ENCODE measurements at places on chromosomes 11 and 22.

DNA sequence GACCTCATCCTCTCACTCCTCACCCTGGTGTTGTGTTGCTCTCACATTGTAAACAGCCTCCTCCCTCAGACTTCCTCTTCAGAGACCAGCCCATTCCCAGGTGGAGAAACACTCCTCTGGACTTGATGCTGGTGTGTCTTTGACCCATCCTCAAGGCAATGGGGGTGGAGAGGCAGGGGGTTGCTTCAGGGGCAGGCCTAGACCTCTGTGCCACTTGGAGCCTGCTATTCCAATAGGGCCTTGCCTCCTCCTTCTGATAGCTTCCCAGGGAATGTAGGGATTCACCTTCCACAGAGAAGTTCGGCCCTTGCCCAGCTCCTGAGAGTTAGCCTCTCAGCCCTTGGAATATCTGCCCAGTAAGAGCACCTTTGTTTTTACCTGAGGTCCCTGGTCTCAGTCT is 606.6 kb upstream of the CADM1 start:
- no peak for DNase-seq

DNA sequence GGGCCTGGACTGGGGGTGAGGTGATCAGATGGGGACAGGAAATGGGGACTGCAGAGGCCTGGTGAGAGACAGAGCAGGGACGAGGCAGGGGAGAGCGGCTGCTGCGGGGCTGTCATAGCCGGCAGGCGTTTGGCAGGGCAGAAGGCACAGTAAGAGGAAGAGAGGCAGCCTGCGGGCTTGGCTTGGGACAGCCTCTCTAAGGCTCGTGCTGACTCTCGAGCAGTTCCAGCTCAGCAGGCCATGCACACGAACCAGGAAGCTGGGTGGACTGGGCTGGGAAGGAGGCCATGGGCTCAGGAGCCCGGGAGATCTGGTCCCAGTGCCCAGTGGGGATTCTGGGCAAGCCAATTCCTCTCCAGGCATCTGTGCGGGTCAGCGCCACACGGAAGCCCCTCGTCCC is 19.6 kb upstream of the EIF3D start:
- DNase-seq: no peak

- DNase-seq: no peak
Measured at GRCh38 chr11:2693271-2694261, 6.2 kb downstream of the KCNQ1OT1 start.

GRCh38 chr11:34235591-34236071 is 122.2 kb downstream of the ABTB2 start:
- no peak for DNase-seq

DNA sequence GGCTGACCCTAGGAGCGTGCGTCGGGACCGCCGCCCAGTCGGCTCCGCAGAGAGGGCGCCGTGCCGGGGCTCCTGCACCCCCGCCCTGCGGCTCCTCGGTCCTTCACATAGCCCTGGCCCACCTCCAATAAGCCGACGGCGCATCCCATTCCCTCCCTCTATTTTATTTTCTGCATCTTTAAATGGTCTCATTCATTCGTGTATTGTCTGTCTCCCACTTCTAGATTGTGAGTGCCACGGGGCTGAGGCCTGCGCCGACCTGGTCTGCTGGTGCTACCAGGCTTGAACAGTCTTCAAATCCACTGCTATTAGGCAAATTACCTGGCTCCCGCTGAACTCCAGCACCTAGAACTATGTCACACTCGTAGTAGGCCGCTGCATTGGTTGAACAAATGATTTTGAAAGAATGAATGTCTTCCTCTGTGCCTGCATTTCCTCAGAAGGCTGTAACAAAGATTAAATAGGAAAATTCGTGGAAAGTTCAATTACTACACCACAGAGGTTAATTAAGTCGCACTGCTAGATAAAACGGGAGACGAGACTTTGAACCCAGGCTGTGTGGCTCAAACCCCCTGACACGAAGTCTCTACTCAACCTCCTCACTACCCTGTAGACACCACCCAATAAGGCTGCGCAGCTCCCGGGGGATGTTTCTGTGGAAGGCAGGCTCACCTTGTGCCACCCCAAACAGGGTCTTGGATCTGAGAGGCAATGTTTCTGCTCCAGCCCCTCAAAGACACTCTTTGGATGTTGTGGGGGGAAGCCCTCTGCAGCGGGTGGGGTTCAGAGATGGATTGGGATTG is 1.2 kb upstream of the PPP1R14B start:
- no peak for DNase-seq

DNA sequence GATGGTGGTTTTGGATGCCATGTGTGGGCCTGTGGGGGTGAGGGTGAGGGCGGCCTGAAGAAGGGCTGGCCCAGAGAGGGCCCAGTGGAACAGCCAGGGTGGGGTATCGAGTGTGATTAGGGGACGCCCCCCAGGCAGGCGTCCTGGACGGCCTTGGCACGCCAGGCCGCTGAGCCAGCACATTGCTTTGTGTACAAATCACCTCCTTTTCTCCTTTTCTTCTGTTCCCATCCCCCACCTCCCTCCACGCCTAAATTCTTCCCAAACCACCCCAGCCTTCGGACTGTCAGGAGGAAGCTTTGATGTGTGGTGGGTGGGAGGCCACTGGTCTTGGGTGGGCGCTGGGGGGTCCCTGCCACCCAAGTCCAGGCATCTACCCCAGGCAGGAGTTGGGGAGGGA is 7.8 kb upstream of the CD248 start:
- DNase-seq: no peak

- peak; percentile 35 for DNase-seq
Measured at GRCh38 chr11:94325681-94326080, 21.3 kb downstream of the IZUMO1R start.

DNA sequence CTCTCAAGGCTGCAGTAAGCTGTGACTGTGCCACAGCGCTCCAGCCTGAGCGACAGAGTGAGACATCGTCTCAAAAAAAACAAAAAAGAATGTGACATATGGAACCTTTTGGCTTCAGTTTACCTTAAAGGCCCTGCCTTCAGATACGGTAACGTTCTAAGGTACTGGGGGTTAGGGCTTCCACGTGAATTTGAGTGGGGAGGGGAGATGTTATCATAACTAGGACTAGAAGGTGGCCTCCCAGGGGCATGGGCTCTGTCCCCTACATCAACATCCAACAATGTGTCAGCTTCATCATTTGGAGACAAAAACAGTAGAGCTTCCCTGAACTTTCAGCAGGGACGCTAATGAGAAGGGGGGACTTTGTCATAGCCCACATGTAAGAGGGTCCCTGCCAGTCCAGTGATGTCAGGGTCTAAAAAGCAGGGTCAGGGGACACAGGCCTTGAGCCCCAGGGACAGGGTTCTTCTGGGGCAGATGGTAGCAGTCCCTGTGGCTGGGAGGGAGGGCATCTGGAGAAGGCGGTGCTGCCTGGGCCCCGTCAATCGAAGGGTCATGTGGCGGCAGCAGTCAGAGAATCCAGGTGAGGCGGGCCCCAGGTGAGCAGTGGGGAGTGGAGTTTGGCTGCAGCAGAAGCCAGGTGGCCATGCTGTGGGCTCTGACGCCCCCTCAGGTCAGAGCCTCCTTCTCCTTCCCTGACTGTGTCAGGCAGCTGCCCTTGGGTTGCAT is 79.8 kb downstream of the BCR start:
- DNase-seq: no peak

DNA sequence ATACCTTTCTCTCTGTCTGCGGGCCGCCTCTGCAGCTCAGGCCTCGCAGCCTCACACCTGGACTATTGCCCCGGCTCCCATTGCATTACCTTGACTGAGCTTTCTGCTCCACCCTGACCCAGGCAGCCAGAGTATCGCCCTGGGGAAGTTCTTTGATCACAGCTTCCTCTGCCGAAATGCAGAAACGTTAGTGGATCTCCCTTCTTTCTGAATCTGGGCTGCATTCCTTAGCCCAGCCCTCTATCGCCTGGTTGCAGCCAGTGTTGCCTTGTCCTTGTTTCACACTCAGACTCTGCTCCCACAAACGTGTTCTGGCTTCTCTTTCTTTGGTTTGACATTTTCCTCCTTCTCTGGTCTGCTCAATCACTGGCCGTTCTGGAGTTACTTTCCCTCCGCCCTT is 195.7 kb downstream of the ADAMTS15 start:
- DNase-seq: no peak

GRCh38 chr22:39452740-39453040 is 4.1 kb upstream of the MGAT3 start:
- DNase-seq: no peak

DNA sequence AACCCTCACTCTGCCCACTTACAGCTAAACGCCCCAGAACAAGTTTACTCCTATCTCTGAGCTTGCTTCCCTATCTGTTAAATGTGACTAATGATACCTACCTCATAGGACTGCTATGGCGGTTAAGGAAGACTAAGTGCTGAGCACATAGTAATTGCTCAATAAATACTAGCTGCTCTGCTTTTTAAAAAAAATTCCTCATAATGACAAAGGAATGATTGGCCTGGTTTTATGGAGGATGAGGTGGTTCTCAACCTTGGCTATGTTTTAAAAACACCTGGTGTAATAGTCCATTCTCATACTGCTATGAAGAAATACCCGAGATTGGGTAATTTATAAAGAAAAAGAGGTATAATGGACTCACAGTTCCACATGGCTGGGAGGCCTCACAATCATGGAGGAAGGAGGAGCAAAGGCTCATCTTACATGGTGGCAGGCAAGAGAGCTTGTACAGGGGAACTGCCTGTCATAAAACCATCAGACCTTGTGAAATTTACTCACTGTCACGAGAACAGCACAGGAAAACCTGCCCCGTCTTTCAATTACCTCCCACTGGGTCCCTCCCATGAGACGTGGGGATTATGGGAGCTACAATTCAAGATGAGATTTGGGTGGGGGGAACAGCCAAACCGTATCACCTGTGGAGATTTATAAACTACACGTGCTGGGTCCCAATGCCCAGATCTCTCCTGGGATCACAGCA is 127.2 kb upstream of the SYT13 start:
- no peak for DNase-seq

GRCh38 chr22:50401907-50402306 is 58.8 kb downstream of the PPP6R2 start:
- no peak for DNase-seq

DNA sequence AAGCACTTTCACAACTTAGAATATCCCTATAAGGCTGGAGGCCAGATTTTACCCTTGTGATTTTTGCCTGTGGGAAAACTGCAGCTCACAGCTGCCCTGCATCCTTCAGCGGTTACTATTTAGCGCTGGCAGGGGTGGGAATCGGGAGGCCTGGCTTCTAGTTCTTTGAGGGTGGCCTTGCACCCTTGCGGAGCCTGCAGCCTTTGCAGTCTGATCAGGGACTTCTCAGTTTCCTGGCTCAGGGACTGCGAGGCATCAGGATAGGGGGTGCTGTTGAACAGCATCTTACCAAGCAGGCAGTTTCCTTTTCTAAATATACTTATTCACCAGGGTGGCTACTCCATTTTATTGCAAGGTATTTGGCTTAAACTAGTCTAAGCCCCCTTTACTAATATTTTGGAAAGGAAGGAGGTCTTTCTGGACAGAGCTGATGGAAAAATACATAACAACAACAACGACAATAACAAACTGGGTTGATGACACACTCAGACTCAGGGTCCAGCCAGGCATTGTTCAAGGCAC is 2.9 kb upstream of the APOA1 start:
- DNase-seq: no peak
